ENCODE measurements at places on chromosomes 3 and 15.

- DNase-seq, result no peak
Observed at GRCh38 chr15:57554812-57555179, 36.9 kb upstream of the MYZAP start.

GRCh38 chr3:172467170-172467824 is 19.0 kb upstream of the GHSR start:
- no peak for DNase-seq

- peak; percentile 75 for DNase-seq
Observed at GRCh38 chr3:15427182-15427880, at the start of the genes EAF1 and METTL6. Gene EAF1 (plus strand): TSS chr3:15427598. CDS start chr3:15427780, 182 bp downstream. Gene METTL6 (minus strand): TSS chr3:15427544. CDS start chr3:15426511, 1,033 bp downstream.

GRCh38 chr3:118987477-118987876 is 47.2 kb downstream of the IGSF11 start:
- DNase-seq, result no peak

GRCh38 chr15:40918799-40919392 is 10.2 kb upstream of the DLL4 start:
- DNase-seq, result no peak

DNA sequence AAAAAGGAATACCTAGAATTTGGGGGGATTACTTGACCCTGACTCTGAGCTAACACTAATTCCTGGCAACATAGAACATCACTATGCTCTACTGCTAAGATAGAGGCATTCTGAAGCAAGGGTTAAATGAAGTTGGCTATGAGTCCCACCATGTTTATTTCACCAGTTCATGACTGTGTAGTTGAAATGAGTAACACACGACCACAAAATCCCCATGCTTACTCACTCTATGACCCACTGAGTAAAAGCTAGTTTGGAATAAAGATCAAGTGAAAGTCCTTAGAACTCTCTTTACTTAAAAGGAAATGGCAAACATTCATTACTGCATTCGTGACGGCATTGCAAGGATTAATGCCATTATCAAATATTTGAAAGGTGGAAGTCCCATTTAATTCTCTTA is 47.4 kb downstream of the MRPL46 start:
- DNase-seq, result no peak

GRCh38 chr15:66938114-66938830 is 127.1 kb upstream of the SMAD3 start:
- DNase-seq, result no peak

GRCh38 chr3:190077395-190078045 is 43.2 kb downstream of the P3H2 start:
- DNase-seq, result no peak

- peak; percentile 70 for DNase-seq
Observed at GRCh38 chr3:44576613-44577012, 8.2 kb upstream of the ZNF660 start.

DNA sequence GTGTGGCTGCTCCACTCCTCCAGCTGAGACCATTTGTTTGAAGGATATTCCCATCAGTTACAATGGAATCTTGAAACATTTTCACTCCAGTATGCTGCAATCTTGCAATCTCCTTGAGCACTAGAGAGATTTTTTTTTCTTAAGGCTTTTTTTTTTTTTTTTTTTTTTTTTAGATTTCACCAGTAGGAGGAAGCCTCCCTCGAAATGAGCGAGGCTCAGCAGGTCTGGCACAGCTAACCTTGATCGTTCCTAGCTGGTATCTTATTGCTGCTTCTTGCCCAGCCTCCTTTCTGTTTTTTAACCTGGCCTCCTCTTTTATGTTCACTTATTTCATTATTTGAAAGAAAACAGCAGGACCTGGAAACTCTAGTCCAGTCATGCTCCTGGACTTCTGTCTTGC is 48.1 kb downstream of the RAP2B start:
- no peak for DNase-seq

GRCh38 chr3:162605651-162606204 is 1109.1 kb downstream of the OTOL1 start:
- DNase-seq, result no peak

DNA sequence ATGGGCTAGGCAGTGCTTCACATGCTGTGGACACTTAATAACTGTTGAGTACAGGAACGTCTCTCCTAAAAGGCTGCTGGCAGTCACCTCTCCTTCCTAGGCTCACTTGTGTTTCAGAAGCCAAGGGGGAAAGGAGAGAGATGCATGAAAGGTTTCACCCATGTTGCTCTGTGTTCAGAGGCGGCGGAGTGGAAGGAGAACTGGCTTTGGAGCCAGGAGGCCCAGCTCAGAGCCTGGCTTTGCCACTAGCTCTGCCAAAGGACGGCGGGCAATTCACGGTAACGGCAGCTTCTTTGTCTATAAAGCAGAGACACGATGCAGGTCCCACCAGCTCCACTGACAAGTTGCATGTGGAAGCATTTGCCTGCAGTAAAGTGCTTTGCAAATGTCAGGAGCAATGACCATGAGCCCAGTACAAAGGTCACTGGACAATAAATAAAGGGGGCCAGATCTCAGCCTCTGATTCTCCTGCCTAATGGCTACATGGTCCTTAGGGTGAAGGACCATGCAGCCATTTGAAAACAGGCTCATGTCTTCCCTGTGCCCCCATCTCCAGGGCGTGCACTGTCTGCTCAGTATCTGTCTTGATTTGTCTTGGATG is 171.7 kb upstream of the TLE3 start:
- no peak for DNase-seq

DNA sequence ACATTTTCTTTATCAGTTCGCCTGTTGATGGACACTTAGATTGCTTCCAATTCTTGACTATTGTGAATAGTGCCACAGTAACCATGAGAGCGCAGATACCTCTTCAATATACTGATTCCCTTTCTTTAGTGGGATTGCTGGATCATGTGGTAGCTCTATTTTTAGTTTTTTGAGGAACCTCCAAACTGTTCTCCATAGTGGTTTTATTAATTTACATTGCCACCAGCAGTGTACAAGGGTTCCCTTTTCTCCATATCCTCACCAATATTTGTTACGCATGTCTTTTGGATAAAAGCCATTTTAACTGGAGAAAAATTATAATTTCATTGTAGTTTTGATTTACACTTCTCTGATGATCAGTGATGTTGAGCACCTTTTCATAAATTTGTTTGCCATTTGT is 59.3 kb downstream of the RASA2 start:
- no peak for DNase-seq

- no peak for DNase-seq
Observed at GRCh38 chr3:14266361-14266760, 87.7 kb downstream of the LSM3 start.

GRCh38 chr3:165233501-165234195 is 37.5 kb upstream of the SLITRK3 start:
- no peak for DNase-seq

DNA sequence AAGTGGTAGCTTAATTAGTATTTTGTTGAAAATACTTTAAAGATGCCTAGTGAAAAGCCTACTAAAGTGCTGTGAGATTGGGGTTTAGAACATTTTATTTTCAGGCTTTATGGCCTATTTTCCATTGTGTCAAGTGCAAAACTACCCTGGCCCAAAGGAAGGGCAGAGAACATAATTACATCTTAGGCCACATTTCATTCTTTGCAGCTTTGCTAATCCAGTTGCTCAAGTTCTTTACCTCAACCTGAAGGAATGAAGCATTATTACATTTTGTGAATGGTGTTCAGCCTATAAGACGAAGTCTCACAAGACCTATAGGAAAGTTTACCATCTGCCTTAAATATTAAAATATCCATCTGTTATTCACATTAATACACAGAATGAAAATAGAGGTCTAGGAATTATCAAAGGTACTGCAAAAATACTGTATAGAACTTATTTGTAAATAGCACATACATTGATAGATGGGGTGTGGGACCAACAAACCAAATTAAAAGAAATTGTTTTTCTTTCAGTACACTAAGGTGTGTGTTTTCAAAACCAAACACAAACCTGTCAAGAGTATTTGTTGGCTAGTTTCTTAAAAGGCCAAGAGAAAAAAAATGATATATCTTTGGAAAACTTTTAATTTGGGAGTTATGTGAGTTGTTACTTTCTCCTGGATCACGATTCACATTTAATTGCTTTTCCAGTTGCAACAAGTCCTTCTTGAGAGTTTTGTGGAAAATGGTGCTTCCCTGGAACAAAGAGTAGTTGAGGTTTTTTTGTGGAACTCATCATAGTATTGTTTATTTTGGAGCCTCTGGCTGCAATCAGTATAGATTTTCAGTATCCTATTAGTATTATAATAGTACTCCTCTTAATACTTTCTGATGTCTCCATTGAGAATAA is 12.0 kb upstream of the SETD5 start:
- no peak for DNase-seq

- DNase-seq, result no peak
Observed at GRCh38 chr15:99155961-99156443, 51.1 kb downstream of the SYNM start.

Data from left lung (tissue), 14 donors.